ENCODE measurements at places on chromosomes 4 and X.
A peak's percentile ranks its signal among the peaks of the same experiment; 100 is the strongest.

DNA sequence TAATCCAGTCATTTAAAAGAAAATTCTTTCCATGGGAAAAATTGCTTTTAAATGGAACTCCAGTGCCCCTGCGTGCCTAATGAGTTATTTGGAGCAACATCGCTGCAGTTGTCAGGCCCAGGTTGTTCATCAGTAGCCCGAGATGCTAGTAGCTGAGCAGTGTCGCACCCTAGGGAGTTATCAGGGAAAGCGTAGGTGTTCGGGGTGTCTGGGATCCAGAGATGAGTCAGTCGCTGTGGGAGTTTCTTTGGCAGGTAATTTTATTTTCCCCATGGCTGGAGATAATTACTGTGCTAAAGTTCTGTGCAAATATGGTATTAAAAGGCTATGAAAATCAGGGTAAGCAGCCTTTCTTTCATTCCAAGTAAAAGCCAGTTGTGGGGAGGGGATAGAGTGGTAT is 49.4 kb downstream of the ANXA3 start:
- no peak for DNase-seq

- no peak for DNase-seq
Observed at GRCh38 chr4:84493092-84493850, 5.8 kb downstream of the NKX6-1 start.

DNA sequence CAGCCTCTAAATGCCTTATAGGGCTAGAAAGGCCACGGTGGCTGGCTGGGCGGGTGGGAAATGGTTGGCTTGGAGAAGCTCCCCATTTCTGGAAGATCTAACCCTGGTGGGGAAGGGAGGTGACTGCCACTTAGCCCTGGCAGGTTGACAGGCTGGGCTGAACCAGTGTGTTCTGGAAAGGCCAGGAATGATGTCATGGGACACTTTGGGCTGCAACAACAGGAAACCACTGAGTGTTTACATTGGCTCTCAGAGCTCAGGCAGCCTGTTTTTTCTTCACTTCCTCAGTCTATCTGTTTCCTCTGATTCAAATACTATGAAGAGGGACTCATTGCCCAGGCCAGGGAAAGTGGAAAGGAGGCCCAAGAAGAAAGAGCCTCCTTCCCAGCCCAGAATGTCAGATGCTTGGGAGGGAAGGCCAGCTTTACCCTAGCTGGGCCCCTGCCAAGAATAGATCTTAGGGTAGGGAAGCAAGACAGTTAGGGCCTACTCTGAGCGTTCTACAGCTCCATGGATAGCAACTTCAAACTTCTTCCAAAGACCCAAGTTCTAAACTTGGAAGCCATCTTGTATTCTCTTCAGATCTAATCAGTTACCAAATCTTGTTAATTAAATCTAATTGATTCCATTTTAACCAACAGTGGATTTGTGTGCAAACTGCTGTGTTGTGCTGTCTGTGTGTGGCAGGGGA is 65.8 kb upstream of the MSN start:
- DNase-seq = peak; percentile 28

GRCh38 chr4:2648159-2648814 is 107.8 kb downstream of the TNIP2 start:
- DNase-seq = no peak

- no peak for DNase-seq
Observed at GRCh38 chr4:165767671-165768070, 105.4 kb upstream of the TLL1 start.

DNA sequence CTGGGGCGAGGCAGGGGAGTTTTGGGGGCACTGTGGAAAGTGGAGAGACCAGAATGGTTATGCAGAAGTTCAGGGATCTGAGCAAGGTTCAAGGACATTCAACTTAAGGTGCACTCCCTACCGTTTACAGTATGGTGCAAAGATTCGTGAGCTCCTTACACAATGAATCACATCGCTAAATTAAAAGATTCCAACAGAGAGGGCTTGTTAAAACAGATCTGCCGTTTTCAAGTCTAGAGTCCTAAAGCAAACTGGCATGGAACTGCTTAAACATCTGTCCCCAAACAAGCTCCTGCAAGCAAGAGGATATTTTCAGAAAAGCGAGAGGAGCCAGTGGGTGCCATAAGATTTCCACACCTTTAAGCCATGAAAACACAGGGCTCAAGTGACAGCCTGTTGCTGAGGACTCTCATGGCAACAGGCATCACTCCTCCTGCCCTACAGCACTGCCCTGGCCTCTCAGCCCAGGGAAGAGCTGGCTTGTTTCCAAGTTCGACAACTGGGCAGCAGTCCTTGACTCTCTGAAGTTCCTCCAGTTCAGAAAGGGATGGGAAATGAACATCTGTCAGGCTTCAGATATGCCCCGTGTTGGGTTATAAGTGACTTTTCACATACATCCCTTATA is 10.0 kb downstream of the FAM184B start:
- DNase-seq = no peak

- no peak for DNase-seq
Observed at GRCh38 chrX:123817288-123817894, 42.5 kb upstream of the XIAP start.

- DNase-seq = no peak
Observed at GRCh38 chr4:4766564-4766963, 92.9 kb upstream of the MSX1 start.

DNA sequence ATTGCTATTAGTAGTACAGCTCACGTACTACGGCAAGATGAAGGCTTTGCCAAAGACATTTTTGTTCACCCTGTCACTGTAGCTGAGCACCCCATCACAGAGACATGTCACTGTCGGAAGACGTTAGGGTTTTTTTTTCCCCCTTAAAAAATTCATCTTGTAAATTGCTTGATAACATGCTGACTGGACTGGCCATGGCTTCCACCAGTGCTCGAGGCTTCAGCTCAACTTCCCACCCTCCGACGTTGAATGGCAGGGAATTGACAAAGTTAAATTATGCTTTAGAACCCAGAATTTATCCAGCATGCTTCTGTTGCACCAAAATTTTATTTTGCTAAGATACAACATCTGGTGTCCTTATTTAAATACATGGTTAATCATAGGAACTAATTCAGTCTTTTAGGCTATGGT is 707 bp upstream of the OTUD4 start:
- DNase-seq = no peak

DNA sequence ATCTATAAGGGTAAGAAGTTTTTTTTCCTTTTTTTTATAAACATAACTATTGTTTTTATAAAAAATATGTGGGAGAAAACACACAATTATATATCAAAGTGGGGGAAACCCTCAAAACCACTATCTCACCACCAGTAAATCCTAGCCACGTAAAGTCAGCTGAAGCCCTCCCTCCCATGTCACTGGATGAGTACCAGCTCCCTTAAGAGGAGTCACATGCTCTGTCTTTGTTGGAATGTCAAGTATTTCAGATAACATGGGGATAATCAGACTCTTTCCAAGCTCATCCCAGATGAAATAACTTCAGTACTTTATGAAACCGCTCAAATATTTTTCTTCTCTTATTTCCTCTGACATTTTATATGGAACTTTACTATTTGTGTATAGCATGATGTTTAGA is 2.4 kb downstream of the MYOZ2 start:
- no peak for DNase-seq

- no peak for DNase-seq
Observed at GRCh38 chr4:114398410-114398809, 200.2 kb upstream of the UGT8 start.

DNA sequence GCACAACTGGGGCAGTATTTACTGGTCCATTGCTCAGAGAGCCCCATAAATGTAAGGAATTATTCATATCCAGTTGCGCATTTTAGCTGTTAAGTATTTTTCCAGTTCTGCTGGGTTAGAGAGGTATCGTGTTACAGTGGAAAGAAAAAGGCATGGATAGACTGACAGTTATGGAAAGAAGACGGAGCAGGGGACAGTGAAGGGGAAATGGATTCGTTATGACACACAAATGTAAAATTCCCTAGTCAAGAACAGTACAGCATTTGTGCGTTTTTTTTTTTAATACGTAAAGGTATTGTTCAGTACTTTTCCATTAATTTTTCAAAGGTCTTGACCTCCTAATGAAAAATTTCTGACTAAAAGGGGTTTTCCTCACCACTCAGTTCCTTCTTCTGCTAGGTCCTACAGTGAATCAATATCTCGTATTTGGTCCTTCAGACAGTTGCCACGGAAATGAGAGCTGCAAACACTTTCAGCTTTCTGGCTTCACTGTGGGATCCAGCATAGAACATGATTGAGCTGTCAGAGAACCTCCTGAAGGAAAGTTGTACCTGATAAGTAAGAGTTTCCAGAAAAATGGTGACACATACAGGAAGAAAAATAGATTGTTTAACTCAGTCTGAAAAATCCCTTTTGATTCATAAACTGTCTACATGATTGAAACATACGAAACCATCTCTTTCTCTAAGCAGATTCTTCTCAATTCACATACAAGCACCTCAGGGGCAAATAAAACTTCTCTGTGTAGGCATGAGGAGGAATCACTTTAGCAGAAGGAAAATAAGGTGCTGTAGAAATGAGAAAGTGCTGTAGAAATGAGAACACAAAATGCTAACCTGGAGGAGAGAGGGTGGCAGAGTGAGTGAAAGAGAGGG is 21.8 kb upstream of the BBS12 start:
- DNase-seq = peak; percentile 36

- DNase-seq = no peak
Observed at GRCh38 chrX:7714351-7714750, 128.6 kb upstream of the VCX start.

GRCh38 chr4:181271116-181271640 is 972.0 kb upstream of the TENM3 start:
- no peak for DNase-seq

DNA sequence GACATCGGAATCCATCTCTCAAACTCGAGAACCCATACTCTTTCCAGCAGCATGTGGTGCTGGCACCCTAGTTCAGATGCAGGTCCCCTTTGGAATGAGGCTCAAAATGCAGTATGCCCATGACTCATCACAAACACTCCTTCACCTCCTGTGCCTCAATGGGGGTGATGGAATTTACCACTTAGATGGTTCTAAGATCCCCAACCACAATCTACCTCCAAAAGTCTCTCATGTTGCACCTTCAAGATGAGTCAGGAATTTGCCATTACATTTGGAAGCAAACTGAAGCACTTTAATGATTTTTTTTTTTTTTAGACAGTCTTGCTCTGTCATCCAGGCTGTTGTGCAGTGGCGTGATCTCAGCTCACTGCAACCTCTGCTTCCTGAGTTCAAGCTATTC is 8.5 kb upstream of the MID1 start:
- DNase-seq = no peak

- no peak for DNase-seq
Observed at GRCh38 chr4:113790478-113790877, 28.9 kb upstream of the CAMK2D start.

DNA sequence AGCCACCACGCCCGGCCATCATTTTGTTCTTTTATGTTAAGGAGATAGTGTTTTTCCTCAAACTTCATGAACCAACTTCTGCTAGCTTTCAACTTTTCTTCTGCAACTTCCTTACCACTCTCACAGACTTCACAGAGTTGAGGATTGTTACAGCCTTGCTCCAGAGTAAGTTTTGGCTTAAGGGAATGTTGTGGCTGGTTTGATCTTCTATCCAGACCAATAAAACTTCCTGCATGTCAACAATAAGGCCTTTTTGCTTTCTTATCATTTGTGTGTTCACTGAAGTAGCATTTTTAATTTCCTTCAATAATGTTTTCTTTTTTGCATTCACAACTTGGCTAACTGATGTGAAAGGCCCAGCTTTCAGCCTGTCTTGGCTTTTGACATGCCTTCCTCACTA is 12.7 kb upstream of the TET2 start:
- no peak for DNase-seq

GRCh38 chr4:103934178-103934789 is 214.5 kb upstream of the TACR3 start:
- DNase-seq = no peak

GRCh38 chr4:122749704-122750454 is 17.4 kb downstream of the BBS12 start:
- no peak for DNase-seq

DNA sequence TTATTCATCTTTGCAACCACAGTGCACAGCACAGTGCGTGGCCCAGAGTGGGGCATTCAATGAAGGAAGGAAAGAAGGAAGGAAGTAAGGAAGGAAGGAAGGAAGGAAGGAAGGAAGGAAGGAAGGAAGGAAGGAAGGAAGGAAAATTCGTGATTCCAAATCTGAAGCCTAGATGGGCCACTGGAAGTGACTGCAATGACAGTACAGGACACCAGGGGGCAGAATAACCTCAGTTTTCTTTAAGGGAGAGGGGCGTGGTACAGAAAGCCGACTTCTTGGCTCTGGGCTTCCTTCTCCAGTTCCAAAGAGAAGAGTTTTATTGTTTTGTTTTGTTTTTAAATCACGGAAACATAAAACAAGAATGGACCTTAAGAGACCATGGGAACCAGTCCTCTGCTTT is 47.8 kb downstream of the APLN start:
- no peak for DNase-seq

- no peak for DNase-seq
Observed at GRCh38 chr4:40719008-40719623, 30.6 kb upstream of the NSUN7 start.

- DNase-seq = no peak
Observed at GRCh38 chrX:141924293-141924692, 20.6 kb downstream of the MAGEC1 start.

DNA sequence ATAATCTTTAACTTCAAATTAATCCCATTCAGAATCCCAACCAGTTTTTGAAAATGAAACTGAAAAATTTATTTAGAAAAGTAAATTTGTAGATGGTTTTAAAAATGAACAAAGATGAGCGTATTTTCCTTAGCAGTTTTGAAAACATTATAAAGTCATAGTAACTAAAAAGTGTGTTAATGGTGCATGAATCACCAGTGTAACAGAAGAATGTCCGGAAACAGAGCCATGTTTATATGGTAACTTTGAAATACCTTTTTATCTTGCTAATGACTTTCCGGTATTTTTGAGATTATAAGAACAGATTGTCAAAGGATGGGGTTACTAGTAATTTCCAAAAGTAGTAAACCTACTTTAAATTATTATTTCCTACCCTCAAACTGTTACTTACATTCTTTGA is 145.9 kb downstream of the IRS4 start:
- no peak for DNase-seq

DNA sequence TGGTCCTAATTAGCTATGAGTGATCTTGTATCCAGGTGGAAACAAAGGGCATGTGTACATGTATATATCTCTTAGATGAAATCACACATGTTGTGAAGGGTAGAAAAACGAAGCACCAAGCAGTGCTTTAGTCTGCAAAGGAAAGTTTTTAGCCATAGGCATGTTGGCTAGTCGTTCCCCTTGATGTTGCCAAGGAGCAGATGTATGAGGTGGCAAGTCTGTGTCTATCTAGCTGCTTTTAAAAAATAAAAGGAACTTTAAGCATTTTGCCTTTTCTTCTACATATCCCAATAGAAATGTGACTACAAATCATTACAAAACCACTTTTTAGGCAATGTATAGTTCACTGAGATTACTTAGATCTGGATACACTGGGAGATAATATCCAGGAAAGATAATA is 63.1 kb downstream of the NSUN7 start:
- no peak for DNase-seq

- no peak for DNase-seq
Observed at GRCh38 chr4:162499478-162499877, 335.7 kb upstream of the FSTL5 start.
